ENCODE measurements at places on chromosomes 6 and 20.

DNA sequence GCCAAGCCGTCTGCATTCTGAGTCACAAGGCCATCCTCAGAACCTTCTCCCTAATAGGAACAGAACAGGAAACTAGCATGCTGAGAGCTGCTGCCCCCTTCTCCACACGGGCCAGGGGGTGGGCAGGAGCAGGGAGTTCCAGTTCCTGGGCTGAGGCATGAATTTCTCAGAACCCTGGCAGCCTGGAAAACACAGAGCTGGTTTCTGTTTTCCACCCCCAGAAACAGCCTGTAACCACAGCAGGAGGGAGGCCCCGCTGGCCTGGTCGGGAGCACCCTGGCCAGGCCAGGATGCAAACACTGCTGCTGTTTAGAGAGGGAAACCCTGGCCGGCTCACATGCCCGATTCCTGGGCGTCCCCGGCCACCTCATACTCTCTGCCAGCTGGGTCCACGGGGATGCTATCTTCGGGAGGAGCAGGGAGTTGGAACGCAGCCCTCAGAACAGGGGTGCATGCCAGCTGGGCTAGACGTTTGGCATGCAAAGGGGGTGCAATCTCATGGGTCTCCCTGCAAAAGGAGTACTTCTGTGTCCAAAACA lies 130.1 kb downstream of the NFATC2 start:
- DNase-seq = no peak

DNA sequence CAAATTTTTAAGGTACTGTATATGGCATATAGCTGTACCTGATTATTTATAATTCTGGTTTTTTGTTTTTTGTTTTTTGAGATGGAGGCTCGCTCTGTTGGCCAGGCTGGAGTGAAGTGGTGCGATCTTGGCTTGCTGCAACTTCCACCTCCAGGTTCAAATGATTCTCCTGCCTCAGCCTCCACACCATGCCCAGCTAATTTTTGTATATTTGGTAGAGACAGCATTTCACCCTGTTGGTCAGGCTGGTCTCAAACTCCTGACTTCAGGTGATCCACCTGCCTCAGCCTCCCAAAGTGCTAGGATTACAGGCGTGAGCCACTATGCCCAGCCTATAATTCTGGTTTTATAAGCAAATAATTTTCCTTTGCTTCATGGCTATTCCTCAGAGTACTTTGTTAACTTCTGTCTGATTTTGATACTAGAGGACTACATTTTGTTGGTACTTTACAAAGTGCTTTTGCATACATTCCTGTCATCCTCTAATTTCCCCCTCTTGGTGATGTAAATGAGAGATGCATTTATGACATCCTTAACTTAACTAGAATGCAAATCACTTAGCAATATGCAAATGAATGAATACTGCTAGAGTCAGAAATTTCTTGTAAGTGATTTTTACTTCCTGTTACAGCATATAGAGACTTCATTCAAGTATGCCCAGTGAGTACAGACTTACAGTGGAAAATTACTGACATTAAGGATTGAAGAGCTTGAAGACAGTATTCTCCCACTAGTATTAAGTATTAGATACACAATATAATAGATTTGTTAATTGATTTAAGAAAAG lies 35.7 kb upstream of the ARID1B start:
- DNase-seq = no peak

- no peak for DNase-seq
These were observed at the start of gene PRELID3B for GRCh38 chr20:59042151-59042795. PRELID3B (minus strand) TSS chr20:59042786; CDS start chr20:59042730, 56 bp downstream.

GRCh38 chr6:87066449-87067333 lies 28.2 kb downstream of the CGA start:
- DNase-seq = no peak

GRCh38 chr20:23875606-23876237 lies 3.8 kb downstream of the CST5 start:
- no peak for DNase-seq

DNA sequence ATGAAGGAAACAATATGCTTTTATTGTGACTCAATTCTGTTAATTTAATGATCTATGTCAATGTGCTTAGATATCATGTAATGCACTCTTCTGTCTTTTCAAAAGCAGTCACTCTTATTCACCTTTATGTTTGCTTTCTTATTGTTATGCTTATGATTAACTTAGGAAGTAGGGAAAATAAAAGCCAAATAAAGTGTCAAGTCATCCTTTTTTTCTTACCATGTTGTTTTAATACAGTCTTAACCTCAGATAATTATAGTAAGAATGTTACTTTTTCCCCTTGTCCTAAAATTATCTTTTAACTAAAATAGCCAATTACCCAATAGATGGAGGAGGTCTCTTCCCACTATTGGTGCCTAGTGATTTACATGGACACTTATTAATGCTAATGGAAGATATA lies 72.6 kb downstream of the TFAP2B start:
- no peak for DNase-seq

GRCh38 chr6:52098721-52099120 lies 11.3 kb upstream of the PKHD1 start:
- DNase-seq = no peak

DNA sequence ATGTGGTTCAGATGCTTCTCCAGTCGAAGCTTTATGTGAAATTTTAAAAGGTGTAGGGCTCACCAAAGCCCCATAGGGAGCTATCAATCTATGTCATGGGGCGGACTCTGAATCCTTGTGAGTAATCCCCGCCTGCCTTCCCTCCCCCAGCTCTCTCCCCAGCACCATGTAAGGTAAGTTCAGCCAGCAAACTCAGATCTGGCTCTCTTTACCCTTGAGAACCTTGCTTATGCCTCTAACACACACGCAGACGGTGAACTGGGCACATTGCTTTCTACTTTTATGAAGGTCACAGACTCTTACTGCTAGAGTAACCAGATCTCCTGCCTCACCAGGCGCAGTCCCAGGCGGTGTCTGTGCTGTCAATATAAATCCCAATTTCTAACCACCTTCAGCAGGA lies 82.6 kb upstream of the CNKSR3 start:
- no peak for DNase-seq

GRCh38 chr6:1747531-1747930 lies 137.8 kb downstream of the FOXC1 start:
- DNase-seq = no peak

DNA sequence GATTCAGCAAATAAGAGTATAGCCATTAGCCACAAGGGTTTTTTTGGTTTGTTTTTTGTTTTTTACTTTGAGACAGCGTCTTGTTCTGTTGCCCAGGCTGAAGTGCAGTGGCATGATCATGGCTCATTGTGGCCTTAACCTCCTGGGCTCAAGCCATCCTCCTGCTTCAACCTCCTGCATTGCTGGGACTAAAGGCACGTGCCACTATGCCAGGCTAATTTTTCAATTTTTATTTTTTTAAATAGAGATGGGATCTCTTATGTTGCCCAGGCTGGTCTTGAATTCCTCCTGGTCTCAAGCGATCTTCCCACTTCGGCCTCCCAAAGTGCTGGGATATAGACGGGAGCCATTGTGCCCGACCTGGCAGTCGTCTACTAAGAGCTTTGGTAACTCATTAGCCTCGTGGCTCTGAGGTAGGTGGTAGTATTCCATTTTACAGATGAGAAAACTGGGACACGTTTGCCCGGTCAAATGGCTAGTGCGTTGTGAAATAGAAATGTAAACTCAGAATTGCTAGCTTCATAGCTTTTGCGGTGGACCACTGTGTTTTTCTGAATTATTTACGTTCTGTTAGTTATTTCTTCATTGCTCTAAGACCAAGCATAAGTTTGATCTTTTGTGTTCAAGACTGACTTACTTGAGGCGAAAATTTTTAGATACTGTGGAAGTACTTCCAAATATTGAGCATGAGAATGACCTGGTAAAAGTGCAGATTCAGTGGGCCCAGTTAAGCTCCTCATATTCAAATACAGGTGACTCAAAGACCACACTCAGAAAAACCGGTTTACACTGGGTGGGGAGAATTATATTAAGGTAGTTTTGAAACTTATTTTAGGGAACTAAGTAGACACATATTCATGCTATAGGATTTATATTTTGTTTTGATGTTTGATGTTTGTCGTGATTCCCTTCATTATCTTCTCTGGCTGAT lies 2.1 kb downstream of the PANK2 start:
- DNase-seq = no peak

- no peak for DNase-seq
These were observed 37.7 kb downstream of the ADGRF1 start for GRCh38 chr6:47004463-47004862.

DNA sequence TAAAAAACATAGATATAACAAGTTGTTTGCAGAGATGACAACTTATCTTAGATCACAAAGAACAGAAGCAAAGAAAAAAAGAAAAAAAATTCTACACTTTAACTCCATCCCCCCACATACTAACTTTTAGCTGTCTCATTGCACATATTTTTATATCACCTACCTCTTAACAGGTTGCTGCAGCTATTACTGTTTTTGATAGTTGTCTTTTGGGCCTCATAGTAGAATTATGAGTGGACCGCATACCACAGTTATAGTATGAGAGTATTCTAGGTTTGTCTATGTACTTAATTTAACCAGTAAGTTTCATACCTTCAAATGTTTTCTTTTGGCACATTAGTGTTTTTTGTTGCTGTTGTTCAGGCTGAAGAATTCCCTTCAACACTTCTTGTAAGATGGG lies 12.3 kb downstream of the RSPH3 start:
- DNase-seq = no peak

DNA sequence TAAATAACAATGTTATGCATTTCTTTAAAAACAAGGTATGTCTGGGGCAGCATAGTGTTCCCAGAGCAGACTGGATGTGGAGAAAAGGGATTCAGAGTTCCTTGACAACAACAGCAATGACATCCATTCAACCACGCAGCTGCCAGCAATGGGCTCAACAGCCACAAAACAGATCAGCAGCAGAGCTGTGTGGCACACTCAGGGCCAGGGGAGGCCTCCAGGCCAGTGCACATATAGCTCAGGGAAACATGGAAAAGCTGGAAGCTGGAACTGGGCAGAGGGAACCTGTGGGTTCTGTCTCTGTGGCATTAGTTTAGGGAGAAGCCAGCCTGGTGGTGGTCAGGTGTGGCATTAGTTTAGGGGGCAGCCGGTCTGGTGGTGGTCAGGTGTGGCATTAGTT lies 148.3 kb downstream of the SMOC2 start:
- DNase-seq = no peak

GRCh38 chr6:142926177-142926493 lies 18.8 kb downstream of the HIVEP2 start:
- DNase-seq = no peak

DNA sequence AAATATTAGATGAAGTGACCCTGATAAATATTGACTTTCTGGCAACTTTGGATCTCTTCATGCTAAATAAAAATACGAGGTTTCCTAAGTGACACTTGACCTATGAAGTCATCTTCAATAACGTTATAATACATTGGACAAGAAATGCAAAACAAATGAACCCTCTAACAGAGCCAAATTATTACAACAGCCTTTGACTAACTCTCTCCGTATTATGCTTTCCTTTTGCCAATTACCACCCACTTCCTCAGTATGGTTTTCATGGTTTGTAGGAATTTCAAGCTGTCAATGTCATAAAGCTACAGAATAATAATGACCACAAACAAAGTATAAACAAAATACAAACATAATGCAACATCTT lies 210.5 kb downstream of the MOXD1 start:
- no peak for DNase-seq

GRCh38 chr6:68238097-68238601 lies 396.9 kb upstream of the ADGRB3 start:
- DNase-seq = no peak

GRCh38 chr6:136113736-136114173 lies 136.4 kb downstream of the MTFR2 start:
- DNase-seq = no peak

DNA sequence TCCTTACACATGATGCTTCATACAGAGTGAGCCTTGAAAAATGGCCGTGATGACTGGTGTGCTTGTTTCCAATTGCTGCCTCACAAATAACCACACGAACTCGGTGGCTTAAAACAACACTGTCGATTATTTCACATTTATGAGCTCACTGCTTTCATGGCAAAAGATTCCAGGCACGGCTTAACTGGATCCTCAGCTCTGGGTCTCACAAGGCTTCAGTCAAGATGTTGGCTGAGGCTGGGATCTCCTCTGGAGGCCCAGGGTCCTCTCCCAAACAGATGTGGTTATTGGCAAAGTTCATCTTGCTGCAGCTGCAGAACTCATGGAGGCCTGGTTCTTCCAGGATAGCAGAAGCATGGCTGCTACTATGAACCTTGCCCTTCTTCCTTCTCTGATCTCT lies 144.6 kb downstream of the TFAP2C start:
- DNase-seq = no peak

- no peak for DNase-seq
These were observed 78.0 kb downstream of the PDE10A start for GRCh38 chr6:165585060-165585459.

GRCh38 chr6:126664271-126664670 lies 324.4 kb downstream of the CENPW start:
- DNase-seq = no peak

DNA sequence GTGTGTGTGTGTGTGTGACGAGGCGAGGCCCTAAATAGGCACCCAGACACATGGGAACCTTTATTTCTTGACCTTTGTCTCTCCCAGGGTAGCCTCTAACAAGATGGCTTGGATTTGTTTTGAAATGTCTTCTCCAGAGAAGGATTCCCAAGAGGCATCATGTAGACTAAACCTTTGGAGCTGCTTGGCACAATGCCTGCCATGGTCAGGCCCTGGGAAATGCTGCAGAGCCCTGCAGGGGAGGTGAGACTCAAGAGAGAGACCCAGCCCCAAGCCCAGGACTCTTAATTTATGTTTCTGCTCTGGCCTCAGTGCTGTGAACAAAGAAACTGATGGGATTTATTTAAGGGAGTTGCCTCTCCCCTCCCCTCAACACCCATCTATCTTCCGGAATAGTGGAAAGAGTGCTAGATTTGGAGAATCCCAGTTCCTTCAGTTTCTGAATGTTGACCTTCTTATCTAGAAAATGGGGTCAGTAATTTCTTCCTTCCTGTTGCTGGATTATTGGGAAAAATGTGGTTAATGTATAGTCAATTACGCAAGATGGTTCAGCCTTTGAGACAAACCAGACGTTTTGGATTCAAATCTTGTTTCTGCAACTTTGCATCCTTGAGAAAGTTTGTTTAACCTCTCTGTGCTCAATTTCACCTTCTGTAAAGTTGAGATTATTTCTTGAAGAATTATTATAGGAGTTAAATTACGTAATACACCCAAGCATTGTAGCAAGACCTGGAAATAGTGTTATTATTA lies 434.8 kb downstream of the MAFB start:
- DNase-seq = no peak

DNA sequence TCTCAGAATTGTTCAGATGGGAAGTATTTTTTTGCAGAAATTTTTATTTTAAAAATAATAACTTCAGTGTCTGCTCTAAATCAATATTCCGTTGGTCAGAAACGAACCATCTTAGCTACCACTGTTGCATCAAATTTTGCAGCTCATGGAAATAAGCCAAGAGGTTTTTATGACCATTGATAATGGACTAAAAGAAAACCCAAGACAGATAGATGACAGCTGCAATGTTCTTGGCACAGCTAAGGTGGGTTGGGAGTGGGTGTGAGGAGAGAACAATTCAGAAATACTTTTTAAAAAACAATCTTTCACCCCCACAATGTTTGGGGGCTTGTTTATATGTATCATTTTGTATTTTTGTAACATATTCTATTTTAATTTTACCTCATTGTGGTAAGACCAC lies 121.1 kb downstream of the PDE7B start:
- DNase-seq = no peak
